Neural progenitor cell (in vitro differentiated cells): ENCODE measurements at places on chromosomes 1 and 21.
A peak's percentile ranks its signal among the peaks of the same experiment; 100 is the strongest.

DNA sequence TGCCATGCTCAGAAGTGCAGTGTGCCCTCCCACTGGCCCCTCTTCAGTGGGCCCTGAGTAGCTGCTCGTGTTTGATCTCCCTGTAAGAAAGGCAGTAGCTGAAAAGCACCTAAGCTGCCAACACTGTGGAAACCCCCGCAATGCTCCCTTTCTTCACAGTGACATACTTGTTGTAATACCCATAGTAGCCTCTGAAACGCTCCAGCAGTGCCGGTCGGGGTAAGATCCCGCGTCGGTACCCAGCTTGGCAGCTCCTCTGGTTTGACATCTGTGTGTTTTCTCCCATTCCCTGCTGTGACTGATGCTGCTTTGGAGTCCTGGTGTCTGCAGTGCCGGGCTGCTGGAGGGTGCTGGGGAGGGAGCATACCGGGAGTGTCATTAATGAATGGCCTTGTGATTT lies 3.6 kb downstream of the CHAF1B start:
- peak; percentile 65 for DNase-seq

DNA sequence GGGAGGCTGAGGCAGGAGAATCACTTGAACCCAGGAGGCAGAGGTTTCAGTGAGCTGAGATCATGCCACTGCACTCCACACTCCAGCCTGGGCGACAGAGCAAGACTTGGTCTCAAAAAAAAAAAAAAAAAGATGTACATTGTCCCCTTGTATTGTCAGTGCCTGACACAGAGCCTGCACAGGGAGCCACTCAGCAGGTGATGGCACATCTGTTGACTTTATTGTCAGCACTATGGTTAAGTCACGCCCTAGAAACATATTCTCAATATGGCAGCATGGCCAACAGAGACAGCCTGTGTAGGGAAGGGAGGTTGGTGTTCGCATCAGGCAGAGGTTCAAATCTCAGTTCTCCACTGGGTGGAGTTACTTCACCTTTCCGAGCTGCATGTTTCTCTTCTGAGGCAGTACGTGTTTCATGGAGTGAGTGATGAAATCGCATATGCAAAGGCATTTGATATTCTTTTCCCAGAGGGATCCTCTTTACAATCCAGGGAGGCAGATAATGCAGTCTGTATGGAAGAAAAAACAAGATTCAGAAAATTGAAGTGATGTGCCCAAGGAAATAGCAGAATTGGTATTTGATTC lies 20.6 kb downstream of the LAMC2 start:
- no peak for DNase-seq

DNA sequence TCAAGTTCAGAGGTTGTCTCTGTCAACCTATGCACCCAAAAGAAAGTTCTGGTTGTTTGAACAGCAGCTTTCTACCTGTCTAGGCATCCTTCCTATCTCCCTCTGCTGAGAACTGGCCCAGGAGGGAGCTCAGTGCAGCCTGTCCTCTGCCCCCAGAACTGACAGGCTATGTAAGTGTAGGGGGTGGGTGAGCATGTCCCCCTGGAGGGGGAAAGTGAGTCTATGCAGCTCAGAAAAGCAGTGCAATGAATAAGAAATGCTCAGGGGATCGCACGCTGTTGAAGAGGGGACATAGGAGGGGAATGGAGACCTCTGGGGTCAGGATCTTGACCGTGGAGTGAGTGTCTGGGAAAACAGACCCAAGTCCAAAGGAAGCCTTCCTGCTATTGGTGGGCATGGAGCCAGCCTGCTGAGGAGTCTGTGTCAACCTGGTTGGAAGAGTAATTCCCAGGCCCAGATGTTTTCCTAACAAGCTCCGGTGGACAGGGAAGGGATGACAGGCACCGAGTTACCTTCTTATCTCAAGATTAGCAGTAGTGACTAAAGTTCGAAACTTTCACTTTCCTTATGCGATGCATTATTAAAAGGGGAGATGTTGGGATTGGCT lies 26.1 kb upstream of the FHAD1 start:
- no peak for DNase-seq

DNA sequence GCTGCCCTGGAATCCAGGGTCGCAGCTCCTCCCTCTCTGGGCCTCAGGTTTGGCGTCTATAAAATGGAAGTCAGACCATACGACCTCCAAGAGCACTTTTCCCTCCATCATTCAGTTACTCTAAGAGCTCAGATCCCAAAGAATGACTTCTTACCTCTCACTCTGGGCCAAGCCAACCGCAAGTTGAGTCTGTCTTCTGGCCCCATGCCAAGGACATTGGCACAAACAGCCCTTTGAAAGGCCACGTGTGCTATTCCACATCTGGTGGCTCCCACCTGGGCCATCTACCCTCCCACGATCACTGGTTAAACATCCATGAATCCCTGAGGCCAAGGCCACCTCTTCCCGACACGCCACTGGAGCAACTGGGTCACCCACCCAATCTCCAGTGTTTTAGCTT lies 12.4 kb downstream of the SLC2A7 start:
- no peak for DNase-seq

DNA sequence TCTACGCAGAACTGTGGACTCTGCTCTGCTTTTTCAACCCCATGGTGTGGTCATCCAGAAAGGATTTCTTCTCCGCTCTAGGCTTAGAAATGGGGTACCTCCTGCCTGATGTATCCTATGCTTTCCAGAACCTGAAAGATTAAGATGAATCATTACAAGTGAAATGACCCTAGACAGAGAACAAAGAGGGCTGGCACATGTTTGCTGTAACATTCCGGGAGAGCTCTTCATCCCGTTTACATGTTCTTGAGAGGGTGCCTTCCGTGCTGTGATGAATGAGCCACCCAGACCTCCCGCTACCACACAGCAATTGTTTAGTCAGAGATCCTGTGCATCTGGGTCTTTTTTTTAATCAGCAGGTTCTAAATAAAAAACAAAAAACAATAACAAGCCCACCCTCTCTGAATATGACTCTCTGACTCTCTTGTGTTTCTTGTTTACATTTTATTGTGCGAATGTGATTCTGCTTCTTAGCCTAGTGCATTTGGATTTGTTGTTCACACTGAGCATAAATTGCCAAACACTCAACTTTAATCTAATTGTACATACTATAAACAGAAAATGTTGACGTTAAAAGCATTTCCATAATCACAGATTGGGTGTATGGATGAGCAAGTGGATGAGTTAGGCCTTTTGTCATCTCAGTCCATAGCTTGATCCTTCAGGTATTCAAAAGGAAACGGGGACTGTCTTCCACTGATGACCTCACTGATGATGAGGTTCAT lies 87.1 kb downstream of the GPR88 start:
- DNase-seq, result no peak

DNA sequence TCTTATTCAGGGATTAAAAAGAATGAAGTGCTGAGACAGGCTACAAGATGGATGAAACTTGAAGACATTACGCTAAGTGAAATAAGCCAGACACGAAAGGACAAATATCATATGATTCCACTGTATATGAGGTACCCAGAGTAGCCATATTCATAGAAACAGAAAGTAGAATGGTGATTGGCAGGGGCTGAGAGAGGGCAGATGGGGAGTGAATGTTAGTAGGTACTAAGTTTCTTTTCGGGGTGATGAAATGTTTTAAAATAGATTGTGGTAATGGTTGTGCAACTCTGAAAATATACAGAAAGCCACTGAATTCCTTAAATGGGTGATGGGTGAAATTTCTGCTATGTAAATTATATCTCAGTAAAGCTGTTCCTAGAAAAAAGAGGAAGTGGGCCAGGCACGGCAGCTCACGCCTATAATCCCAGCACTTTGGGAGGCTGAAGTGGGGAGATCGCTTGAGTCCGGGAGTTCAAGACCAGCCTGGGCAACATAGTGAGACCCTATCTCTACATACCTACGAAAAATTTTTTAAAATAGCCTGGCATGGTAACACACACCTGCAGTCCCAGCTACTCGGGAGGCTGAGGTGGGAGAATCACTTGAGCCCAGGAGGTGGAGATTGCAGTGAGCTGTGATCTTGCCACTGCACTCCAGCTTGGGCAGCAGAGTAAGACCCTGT lies 15.9 kb downstream of the SLC27A3 start:
- DNase-seq, result no peak

- no peak for DNase-seq
These were observed 154.2 kb downstream of the ASTN1 start for GRCh38 chr1:177010211-177010825.

DNA sequence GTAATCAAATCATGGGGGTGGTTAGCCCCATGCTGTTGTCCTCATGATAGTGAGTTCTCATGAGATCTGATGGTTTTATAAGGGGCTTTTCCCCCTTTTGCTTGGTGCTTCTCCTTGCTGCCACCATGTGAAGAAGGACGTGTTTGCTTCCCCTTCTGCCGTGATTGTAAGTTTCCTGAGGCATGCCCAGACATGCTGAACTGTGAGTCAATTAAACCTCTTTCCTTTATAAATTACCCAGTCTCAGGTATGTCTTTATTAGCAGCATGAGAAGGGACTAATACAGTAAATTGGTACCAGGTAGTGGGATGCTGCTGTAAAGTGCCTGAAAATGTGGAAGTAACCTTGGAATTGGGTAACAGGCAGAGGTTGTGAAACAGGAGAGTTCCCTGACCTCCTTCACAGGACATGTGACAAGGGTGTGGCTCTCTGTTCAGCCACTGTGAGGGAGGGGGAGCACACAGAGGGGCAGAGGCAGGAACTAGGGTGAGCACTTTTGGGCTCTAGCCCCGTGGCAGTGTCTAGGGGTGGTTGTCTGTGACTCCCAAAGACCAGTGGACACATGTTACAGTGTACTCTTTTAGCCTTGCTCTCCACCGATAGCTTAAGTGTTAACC lies 105.3 kb downstream of the BACH1 start:
- DNase-seq, result no peak
